ENCODE measurements at places on chromosomes 1 and 21.
A peak's percentile ranks its signal among the peaks of the same experiment; 100 is the strongest.

DNA sequence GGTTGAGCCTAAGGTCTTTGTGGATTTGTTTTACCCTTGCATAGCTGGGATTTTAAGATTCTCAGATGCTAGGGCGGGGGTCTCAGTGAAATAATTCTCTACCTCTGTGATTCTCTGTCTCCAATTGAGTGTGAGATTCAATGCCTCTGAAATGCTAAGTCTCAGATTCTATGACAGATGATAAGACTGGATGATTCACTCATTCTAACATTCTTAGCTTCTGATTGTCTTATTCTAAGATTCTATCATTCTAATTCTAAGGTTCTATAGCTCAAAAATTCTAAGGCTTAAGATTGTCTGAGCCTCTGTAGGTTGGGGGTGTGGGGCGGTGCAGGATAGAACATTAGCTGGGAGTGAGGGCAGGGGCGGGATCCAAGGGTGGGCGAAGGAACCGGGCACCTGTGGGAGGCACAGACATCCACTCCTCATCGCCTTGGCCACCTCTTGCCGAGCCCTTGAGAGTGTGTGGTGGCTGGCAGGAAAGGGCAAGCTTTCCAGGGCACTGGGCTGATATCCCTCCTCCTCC lies 29.5 kb downstream of the ADGRB2 start:
- H3K36me3 ChIP-seq = peaks cover 11% of the 10 kb centered on the region
- H3K4me3 ChIP-seq = no peak overlapping the region
- no peaks in the 10 kb centered on the region for H3K27me3 ChIP-seq
- H3K27ac ChIP-seq = no peak overlapping the region

DNA sequence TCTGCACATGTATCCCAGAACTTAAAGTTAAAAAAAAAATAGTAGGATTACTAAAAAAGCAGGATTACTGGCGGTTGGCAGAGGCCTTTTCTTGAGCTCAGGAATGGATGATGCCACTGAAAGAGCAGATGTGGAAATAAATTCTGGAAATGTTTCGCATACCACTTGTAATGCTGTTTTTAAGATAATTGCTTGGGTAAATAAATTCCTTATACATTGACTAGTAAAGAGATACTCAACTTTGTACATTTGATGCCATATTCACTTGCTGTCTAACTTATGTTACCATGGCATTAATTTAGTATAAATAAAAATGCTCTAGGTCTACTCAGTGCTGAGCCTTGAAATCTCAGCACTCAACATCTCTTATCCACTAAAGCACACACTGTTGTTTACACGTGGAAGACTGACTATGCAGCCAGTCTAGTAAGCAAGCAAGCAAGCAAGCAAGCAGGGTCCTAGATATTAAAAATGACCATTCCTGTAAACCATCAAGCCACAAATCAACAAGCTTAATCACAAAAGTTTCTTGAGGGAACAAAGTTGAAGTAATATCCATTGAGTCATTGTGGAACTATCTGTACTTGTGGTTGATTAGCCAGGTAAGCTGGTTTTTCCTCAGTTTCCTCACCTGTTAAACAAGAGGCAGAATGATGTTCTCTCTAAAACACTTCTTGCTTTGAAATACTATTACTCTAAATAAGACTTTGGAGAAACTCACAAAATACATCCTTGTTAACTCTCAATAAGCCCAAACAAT lies 1.7 kb upstream of the RASAL2 start:
- H3K27me3 ChIP-seq = no peaks in the 10 kb centered on the region
- no peaks in the 10 kb centered on the region for H3K36me3 ChIP-seq
- peaks cover 5% of the 10 kb centered on the region for H3K4me1 ChIP-seq
- peak overlapping the region; percentile 44 for H3K27ac ChIP-seq
- peak; percentile 66 for DNase-seq
- H3K4me3 ChIP-seq = no peak overlapping the region

- H3K36me3 ChIP-seq = peaks cover 2% of the 10 kb centered on the region
- H3K4me1 ChIP-seq = peaks cover 34% of the 10 kb centered on the region
- H3K4me3 ChIP-seq = no peak overlapping the region
- no peak for DNase-seq
- H3K27ac ChIP-seq = no peak overlapping the region
- H3K27me3 ChIP-seq = no peaks in the 10 kb centered on the region
Observed at GRCh38 chr1:201673915-201674314, 135.0 kb downstream of the NAV1 start.

- no peaks in the 10 kb centered on the region for H3K27me3 ChIP-seq
- H3K4me3 ChIP-seq = no peak overlapping the region
- DNase-seq = peak; percentile 13
- H3K36me3 ChIP-seq = no peaks in the 10 kb centered on the region
- no peaks in the 10 kb centered on the region for H3K4me1 ChIP-seq
Observed at GRCh38 chr1:170296642-170297041, 150.9 kb downstream of the NTMT2 start.

- H3K27ac ChIP-seq = no peak overlapping the region
- H3K4me1 ChIP-seq = peaks cover 29% of the 10 kb centered on the region
- DNase-seq = no peak
- H3K4me3 ChIP-seq = no peak overlapping the region
Observed at GRCh38 chr1:12174924-12175810, 8.4 kb downstream of the TNFRSF1B start.

DNA sequence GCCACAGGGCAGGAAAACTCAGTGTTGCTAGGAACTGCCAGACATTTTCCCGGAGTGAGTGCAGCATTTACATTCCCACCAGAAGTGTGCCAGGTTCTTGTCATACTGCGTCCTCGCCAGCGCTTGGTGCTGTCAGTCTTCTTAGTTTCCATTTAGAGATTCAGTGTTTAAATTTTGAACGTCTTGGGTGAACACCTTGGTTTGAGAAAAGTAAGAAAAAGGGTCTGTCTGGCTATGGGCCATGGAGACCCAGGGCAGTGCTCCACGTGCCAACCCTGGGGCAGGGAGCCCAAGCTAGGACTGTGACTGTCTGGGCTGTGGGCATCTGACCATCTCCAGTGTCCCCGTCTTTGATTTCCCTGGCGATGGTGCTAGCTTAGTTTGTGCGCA lies 16.0 kb downstream of the IBA57 start:
- peaks cover 11% of the 10 kb centered on the region for H3K4me1 ChIP-seq
- no peak overlapping the region for H3K4me3 ChIP-seq
- DNase-seq = no peak
- no peaks in the 10 kb centered on the region for H3K27me3 ChIP-seq
- H3K36me3 ChIP-seq = no peaks in the 10 kb centered on the region

- H3K4me1 ChIP-seq = no peaks in the 10 kb centered on the region
- no peaks in the 10 kb centered on the region for H3K27me3 ChIP-seq
- DNase-seq = no peak
- H3K27ac ChIP-seq = no peak overlapping the region
Observed at GRCh38 chr1:209657918-209658317, 5.7 kb upstream of the LAMB3 start.

GRCh38 chr1:9865724-9866123 lies 42.0 kb upstream of the CLSTN1 start:
- H3K27ac ChIP-seq = no peak overlapping the region
- peaks cover 7% of the 10 kb centered on the region for H3K36me3 ChIP-seq

GRCh38 chr1:32989160-32990050 lies 24.8 kb upstream of the RNF19B start:
- peak overlapping the region; percentile 79 for H3K27ac ChIP-seq
- peak; percentile 99 for DNase-seq
- no peaks in the 10 kb centered on the region for H3K27me3 ChIP-seq
- peaks cover 25% of the 10 kb centered on the region for H3K4me1 ChIP-seq
- H3K4me3 ChIP-seq = no peak overlapping the region

GRCh38 chr1:7610936-7611335 lies 160.2 kb upstream of the VAMP3 start:
- no peaks in the 10 kb centered on the region for H3K4me1 ChIP-seq
- no peak overlapping the region for H3K27ac ChIP-seq
- H3K27me3 ChIP-seq = peaks cover 6% of the 10 kb centered on the region

- H3K4me1 ChIP-seq = no peaks in the 10 kb centered on the region
- no peak overlapping the region for H3K27ac ChIP-seq
- no peak overlapping the region for H3K4me3 ChIP-seq
- no peaks in the 10 kb centered on the region for H3K36me3 ChIP-seq
Observed at GRCh38 chr1:78526496-78526895, 35.7 kb downstream of the PTGFR start.

DNA sequence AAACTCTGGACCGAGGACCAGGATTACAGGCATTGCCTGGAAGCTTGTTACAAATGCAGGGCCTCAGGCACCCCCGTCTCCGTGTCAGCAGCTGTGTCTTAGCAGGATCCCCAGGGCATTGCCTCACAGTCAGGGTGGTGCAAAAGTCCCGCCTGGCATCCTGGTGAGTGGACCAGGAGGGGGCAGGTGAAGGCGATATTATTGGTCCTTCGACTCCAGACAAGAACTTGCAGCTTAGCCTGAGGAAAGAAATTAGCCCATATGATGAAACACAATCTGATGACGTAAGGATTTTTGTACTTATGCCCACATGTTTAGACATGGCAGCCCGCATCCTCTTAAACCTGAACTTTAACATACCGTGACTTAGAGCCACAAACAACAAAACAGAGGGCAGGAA lies 40.8 kb downstream of the RSPH1 start:
- H3K27me3 ChIP-seq = peaks cover 20% of the 10 kb centered on the region
- H3K4me1 ChIP-seq = no peaks in the 10 kb centered on the region
- no peak overlapping the region for H3K27ac ChIP-seq
- no peak overlapping the region for H3K4me3 ChIP-seq

DNA sequence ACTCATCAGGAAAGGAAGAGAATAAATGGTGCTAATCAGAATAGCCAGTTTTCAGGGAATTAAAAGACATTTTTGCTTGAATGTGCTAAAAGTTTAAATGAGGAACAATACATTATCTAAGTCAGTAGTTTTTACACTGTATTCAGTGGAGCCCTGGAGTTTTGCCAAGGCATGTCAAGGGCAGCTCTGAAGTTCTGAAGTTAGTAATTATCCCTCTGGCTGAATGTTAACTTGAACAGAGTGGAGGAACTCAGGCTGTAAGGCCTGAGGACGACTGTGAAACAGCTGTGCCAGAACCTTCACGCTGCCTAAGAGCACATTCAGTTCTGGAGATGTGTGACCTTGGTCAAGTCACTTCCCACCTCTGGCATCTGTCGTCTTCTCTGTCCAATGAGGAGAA lies 68.1 kb downstream of the EDEM3 start:
- no peak overlapping the region for H3K4me3 ChIP-seq
- no peak overlapping the region for H3K27ac ChIP-seq
- DNase-seq = peak; percentile 10
- no peaks in the 10 kb centered on the region for H3K27me3 ChIP-seq

- no peak for DNase-seq
- H3K36me3 ChIP-seq = no peaks in the 10 kb centered on the region
- H3K27ac ChIP-seq = no peak overlapping the region
- peaks cover 12% of the 10 kb centered on the region for H3K4me1 ChIP-seq
Observed at GRCh38 chr1:205681364-205681763, 1.1 kb upstream of the SLC45A3 start.

DNA sequence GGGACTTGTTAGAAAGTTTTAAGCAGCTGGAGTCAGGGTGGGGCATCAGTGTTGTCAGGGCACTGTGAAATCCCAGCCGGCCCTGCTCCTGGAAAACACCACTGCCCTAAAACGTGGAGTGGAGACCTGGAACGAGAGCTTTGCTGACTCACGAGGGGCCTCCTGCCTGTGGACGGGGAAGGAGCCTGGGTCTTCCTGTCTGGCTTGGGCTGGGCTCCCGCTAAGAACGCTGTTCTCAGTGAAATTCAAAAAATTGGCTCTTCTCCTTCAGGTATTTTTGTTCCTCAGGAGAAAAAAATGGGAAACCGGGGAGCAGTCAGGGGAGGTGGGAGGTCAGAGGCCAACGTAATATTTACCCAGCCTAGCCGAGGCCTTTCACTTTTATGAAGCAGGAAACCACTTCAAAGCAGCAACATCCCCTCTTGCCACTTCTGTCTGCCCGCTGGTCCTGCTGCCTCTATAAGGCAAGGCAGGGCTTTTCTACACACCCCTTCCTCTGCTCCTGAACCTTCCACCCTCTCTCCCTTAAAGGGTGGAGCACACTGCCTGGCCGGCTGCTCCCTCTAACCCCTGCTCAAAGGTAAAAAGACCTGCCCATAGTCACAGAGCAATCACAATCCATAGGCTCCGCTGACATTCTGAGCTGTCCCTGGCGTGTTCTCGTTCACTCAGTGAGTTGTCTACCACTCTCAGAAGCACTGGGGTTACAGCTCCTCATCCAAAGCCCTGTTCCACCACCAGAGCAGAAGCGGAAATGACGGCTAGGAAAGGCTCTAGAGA lies 8.0 kb downstream of the PLXNA2 start:
- H3K4me1 ChIP-seq = peaks cover 34% of the 10 kb centered on the region
- peak; percentile 71 for DNase-seq
- no peak overlapping the region for H3K4me3 ChIP-seq
- no peaks in the 10 kb centered on the region for H3K36me3 ChIP-seq
- H3K27ac ChIP-seq = peak overlapping the region; percentile 14

DNA sequence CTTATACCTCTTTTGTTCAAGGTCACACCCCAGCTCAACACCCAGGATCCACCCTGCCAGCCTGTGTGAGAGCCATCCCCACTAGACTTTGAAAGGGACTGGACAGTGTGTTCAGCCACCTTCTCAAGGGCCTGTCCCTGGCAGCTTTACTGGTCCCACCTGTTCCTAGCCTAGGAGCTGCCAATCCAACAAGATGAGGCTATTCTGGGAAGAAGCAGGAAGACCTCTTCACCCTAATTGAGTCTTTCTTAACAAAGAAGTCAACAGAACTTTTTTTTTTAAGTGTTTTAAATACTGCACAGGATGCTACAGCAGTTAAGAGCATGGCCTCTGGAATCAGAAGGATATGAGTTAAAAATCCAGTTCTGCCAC lies 95.8 kb upstream of the HOOK1 start:
- H3K27ac ChIP-seq = no peak overlapping the region
- H3K4me1 ChIP-seq = no peaks in the 10 kb centered on the region
- H3K36me3 ChIP-seq = no peaks in the 10 kb centered on the region
- H3K27me3 ChIP-seq = no peaks in the 10 kb centered on the region
